ENCODE measurements at places on chromosomes 2 and 18.
A peak's percentile ranks its signal among the peaks of the same experiment; 100 is the strongest.

- DNase-seq: no peak
Measured at GRCh38 chr2:8115456-8115855, 566.4 kb upstream of the ID2 start.

DNA sequence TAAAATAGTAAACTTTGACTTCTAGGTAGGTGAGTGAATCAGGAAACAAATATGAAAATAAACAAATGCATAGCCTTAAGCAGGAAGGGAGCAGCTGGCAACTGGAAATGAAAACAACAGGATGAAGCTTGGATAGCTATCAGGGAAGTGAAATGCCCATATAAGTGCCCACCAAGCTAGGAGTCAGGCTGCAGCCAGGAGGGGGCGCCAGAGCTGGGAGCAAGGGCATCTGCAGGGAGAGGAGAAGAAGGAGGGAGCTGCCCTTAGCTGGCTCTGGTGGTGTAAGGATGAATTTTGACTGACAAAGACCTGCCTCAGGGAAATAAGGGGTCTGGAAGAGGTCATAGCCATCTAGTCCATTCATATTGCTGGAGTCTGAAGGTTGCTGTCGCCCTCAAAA is 298.3 kb downstream of the TDRD15 start:
- peak; percentile 4 for DNase-seq

DNA sequence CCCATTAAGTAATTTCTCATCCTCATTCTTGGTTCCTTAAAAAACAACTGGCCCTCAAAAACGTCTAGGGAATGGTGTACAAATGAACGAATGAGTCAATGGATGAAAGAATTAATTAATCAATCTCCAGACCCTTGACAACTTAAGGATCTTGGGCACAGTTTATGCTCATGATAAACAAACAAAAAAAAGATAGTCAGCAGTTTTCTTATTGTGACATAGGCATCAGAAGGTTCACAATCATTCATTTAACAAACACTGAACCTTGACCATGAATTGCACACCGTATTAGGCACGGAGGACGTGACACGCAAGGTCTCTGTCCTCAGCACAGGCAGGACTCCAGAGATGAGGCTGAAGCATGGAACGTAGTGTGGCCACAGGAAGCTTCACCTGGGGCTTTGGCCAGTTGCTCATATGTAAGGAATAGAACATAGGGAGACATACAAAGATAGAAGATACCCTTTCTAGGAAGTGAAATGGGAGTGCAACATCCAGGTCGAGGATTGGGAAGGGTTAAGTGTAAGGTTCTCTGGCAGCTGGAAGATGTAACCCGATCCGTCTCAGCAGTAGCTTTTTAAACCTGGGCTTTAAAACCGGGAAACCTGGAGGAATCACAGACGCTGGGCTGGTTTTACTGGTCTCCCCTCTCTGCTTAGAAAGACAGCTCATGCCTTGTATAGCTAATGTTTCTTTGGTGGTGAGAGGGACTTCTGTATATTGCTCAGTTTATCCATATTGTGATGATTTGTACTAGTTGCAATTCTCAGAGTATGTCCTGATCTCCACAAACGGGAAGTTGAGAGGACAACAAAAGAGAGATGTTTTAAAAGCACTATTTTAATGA is 8.9 kb upstream of the LTBP1 start:
- no peak for DNase-seq

GRCh38 chr2:23565814-23566213 is 180.8 kb downstream of the KLHL29 start:
- no peak for DNase-seq

DNA sequence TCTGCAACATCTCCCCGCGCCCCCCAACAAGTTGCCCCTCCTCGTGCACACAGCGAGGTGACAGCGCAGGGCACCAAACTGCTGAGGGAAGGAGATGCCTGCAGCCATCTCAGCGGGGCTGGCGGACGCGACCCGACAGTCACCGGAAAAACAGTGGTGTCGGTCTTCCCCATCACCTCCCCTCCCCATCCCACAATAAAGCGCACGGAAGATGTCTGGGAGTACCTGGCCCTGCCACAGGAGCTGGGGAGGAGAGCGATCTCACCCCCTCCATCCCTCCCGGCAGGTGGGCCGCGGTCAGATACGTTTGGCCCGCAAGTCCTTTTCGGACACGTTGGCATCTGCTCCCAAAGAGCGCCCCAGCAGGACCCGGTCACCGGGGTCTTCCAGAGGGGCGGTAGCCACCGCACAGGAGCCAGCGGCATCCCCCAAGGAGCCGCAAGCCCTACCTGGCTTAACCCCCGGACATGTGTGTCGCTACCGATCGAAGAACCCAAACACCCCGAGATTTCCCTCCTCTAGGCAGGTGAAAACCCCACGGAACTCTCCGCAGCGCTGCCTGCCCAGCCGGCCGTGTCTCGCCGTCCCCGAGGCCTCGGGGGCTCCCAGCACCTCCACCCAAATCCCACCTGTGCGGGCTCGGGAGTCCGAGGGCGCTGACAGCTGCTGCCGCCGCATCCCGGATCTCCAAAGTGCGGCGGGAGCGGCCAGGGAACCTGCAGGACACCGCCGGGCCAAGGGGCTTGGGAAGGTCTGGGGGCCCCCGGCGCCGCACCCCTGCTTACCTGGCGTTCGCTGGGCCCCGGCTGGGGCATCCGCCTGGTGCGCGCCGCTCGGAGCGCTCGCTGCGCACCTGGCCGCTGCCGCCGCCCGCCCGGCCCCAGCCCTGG is 657 bp downstream of the ATP8B1 start:
- no peak for DNase-seq

- no peak for DNase-seq
Measured at GRCh38 chr18:4292696-4293095, 162.4 kb downstream of the DLGAP1 start.

GRCh38 chr2:101696272-101697123 is 1.0 kb upstream of the MAP4K4 start:
- no peak for DNase-seq

DNA sequence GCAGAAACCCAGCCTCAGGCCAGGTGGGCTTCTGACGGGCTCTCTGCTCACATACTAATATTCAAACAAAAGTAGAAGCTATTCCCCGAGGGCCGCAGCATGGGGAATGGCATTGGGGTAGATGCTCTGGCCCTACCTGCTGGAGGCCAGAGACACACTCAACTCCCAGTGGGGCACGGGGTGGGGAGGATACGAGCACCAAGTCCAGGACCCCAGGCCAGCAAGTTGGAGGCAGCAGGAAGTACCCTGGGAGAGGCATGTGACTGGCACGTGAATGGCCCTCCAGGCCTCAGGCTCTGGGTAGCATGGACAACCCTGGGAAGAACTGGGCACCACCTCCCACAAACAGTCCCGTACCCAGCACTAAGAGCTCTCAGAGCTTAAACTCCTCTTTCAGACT is 3.8 kb downstream of the DNMT3A start:
- DNase-seq: no peak

DNA sequence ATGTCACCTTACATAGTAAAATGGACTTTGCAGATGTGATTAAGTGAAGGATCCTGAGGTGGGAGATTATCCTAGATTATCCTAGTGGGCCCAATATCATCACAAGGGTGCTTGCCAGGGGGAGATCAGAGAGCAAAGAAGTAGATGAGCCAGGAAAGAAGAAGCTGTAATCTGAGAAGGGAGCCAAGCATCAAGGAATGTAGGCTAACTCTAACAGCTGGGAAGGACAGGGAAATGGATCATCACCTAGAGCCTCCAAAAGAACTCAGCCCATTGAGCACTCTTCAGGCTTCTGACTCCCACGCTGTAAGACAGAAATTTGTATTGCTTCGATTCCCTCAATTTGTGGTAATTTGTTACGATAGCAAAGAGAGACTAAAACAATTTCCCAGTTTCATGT is 309.9 kb downstream of the LRP1B start:
- no peak for DNase-seq

GRCh38 chr2:71570951-71571460 is 117.6 kb downstream of the DYSF start:
- no peak for DNase-seq

DNA sequence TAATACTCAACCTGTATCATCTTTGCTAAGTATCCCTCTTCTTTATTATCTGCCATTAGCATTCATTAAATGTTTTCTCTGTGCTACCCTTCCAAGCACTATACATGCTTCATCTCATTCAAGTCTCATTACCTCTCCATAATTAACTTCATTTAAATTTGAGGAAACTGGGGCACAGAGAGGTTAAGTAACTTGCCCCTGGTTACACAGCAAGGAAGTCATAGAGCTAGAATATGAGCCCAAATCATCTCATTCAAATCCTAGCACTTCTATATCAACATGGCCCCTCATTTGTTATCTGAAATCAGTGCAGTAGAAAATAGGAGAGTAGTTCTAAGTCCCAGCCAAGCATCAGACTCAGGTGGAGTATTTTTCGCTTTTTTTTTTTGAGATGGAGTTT is 4.4 kb downstream of the MRPL35 start:
- DNase-seq: no peak

- peak; percentile 20 for DNase-seq
Measured at GRCh38 chr2:238286551-238286950, 1.9 kb downstream of the PER2 start.

- no peak for DNase-seq
Measured at GRCh38 chr2:236452238-236452637, 117.4 kb upstream of the ACKR3 start.

GRCh38 chr2:133589456-133589855 is 21.2 kb upstream of the NCKAP5 start:
- DNase-seq: no peak

DNA sequence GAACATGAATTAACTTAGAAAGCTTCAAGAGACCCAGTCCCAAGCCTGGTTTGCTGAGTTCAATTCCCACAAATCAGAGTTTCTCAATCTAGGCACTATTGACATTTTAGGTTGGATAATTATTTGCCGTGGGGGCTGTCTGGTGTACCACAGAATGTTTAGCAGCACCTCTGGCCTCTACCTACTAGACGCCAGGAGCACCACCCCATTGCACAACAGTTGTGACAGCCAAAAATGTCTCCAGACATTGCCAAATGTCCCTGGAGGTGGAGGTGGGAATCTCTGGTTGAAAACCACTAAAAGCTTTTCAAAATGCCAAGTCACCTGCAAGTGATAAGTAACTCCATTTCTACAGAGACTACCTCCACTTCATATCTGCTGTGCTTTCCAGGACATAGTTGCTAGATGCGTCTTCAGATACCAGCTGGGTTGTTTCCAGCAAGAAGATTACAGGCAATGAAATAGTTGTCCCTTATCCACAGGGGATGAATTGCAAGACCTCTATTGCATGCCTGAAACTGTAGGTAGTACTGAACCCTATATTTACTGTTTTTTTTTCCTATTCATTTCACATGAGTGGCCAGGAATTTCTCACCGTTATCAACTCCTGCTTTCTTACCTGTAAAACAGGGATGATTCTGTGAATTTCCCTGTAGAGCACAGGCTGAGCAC is 554.3 kb downstream of the ZEB2 start:
- DNase-seq: no peak

DNA sequence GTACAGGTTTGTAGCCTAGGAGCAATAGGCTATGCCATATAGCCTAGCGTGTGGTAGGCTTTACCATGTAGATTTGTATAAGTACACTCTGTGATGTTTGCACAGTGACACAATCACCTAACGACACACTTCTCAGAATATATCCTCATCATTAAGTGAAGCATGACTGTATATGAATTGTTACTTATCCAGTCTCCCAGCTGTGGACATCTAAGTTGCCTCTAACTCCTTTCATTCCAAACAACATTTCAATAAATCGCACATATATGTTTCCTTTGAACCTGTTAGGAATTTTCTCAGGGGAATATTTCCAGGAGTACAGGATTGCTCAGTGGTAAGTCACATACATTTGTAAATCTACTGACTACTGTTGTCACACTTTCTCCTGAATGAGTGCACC is 90.0 kb downstream of the ARHGAP15 start:
- no peak for DNase-seq

DNA sequence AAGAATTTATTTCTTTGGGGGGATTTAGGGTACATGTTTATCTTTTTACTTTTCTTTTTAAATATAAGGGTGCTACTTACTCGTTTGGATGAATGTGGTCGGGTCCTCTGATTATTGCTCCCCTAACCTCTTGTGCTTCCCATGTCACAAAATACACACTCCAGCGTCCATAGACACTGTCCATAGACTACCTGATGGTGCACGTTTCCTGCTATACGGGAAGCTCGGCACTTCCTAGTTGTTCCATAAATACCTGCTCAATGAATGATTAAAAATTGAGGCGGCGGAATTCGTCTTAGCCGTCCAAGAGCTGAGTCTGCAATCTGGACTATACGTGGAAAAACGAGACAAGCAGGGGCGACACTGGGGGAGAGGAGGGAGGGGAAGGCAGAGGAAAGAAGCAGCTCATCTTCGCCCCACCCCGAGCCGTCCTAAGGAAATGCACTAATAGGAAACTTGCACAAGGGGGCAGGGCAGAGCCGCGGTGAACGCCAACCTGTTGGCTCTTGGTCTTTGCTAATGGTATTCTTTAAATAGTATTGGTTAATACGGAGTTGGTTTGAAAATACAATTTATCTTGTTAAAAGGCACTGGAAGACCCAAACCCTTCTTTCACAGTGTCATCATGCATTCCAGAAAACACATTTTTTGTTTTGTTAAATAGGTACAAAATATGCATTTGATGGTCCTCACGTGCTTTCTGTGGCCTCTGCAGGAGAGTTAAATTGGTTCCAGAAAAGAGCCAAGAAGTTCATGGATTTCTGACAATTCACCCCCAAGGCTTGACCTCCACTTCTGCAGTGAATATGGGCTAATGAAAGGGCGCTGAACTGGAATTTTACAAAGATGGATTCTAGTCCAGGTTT is 73.0 kb upstream of the KCTD1 start:
- peak; percentile 13 for DNase-seq

DNA sequence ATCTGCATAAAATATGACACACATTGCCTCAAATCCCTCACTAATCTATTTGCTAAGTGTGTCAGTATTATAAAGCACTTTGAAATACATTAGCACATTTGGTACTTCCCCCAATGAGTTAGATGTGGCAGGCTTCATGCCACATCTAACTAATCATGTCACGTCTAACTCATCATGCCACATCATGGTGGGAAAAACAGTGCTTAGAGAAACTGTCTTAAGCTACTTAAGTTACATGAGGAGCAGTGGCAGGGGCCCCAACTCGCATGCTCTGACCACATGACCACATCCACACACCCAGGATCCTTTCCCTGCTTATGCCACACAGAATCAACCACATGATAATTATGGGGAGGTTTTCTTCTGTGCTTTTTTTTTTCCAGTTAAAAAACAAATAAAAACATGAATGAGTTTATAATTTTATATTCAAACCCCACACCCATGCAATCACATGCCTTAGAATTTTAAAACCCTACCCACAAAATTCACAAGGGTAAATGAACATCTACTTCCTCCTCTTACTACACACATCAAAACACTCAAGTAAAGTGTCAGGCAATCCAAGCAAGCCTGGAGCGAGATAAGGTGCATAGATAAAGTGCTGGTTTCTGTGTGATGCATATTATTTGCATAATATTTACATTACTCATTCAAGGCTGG is 1.6 kb downstream of the ABCA12 start:
- peak; percentile 22 for DNase-seq

All from stimulated activated CD4-positive, alpha-beta T cell treated with anti-CD3 and anti-CD28 coated beads, Interleukin-1b, Interleukin-23, amount 100 ng/mL, for 48 hours (primary cell).